ENCODE measurements at places on chromosomes 2 and 18. TPM values are rescaled to one million over a fixed set of nuclear protein-coding genes. Genes with fewer than 3 reads are reported as not detected.

TXNDC2 gene
- not detected for total RNA-seq

SRD5A2 gene
- not detected for total RNA-seq

SPP2 gene
- not detected for total RNA-seq

KCNK3 gene
- 28.4 TPM for total RNA-seq

DCC gene
- total RNA-seq: not detected

DNA sequence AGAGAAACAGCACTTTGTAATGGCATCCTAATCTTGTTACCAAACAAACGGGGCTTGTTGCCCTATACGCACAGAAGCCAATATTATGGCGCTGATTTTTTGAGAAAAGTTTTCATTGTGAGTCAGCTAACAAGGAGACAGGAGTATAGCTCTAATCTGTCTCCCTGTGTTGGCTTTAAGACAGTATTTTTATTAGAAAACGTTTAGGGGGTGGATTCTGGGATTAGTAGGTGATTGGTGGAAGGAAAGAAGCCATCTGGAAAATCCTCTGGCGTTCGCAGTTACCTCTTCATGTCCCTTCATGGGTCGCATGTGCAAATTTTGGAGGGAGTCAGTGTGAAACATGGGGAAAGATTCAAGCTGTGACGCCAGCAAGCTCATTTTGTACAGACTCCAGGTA lies 698 bp upstream of the TMEM237 start:
- peak; percentile 63 for DNase-seq

DNA sequence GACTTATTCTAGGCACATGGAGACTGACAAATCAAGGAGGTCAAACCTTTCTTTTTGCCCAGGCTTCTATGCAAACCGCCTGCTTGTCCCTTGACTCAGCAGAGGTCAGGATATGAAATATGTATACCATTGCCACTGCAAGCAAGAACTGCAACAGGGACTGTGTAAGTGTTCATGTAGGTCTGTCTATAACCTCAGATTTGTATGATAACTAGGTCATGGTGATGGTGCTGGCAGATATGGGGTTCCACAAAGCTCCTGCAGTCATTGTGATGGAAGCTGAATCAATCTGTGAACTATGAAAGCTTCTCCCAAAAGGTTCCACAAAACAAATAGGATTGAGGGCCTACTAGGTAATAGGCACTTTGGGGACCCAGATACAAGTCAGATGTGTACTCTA lies 316.3 kb downstream of the CLIP4 start:
- no peak for DNase-seq

GRCh38 chr2:174597009-174597344 lies 627 bp downstream of the WIPF1 start:
- no peak for DNase-seq

GRCh38 chr2:201880579-201880978 lies 74.2 kb downstream of the CDK15 start:
- no peak for DNase-seq

DNA sequence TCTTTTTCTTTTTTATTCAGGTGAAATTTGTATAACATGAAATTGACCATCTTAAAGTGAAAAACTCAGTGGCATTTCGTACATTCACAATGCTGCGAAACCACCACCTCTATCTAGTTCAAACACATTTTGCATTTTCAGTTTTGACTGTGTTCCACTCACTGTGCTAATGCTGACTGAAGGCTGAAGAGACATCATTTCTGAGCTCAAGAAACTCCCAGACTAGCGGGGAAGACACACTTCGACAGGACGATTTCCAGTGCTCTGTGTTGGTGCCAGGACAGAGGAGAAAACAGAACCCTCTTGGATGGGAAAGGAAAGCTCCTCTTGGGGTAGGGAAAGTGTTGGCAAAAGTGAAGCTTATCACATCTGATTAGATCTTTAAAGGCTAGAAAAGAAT lies 44.2 kb upstream of the CBLN2 start:
- no peak for DNase-seq

DNA sequence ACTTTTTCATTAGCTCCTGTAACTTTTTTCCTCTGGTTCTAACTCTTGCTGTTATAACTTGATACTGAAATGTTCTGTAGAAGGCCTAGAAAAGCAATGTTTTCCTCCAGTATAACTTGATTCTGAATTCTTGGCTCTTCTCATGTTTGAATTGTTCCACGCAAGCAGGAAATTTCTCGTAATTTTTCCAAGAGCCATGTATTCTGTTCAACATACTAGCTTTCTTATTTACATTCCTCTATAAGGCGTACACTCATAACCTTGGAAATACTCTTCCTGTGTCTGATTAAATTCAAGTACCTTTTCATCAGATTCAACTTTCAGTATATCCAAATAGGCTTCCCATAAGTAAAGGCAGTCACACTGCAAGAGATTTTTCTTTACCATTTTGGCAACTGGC lies 109.1 kb downstream of the SMAD2 start:
- DNase-seq: no peak

Measured in Caki2 (cell line).